ENCODE measurements at places on chromosomes 6 and 20. TPM values are rescaled to one million over a fixed set of nuclear protein-coding genes. Genes with fewer than 3 reads are reported as not detected.

DNA sequence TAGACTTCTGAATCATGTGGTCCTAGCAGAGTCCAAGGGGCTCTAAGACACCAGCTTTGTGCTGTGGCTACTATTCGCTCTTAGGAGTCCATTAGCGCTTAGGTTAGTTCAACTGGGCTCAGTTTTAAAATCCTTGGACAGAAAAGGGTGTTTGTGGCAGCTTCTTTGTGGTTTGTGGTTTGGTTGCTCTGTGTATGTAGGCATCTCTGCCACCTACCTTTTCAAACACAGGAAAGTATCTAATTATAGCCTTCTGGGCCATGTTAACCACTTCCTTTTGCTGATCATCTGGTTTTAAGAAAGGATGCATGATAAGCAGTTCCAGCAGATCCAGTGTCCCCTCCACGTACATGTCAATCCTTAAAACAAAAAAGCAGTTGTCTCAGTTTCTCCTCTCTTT, 10.8 kb downstream of the GSTA4 start:
- DNase-seq, result no peak

GRCh38 chr6:43771858-43772680, 2.1 kb downstream of the VEGFA start:
- peak; percentile 28 for DNase-seq

DNA sequence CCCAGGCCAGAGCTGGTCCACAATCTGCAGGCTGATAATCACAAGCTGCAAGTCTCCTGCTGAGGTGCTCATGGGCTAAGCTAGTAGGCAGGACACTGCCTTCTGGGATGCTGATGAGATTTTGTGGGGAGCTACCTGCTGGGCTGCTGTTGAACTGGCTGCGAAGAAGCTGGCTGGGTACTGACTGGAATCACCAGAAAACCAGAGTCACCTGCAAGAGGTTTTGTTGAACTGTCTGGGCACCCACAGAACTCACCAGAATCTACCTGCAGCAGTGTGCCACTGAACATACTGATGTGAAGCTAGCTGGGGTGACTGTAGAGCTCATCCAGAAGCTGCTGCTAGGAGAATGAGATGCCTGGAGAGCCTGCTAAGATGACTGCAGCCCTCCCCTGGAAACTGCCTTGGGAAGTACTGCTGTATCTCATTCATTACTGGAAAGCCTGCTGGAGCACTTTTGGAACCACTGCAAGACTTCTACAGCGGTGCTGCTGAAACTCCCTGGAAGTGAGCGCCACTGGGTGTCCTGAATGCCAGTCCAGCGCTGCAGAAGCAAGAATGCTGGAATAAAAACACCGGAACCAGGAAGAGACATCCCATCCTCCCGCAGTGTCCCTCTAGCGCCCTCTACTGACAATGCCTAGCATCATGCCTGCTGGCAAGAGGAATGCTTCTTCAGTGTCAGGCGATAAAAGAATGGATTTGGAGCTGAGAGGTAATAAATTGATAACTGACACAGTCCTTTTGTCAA, 64.9 kb upstream of the ARHGAP18 start:
- DNase-seq, result peak; percentile 75

- no peak for DNase-seq
Measured at GRCh38 chr6:134324766-134325165, 6.9 kb upstream of the SGK1 start.

DNA sequence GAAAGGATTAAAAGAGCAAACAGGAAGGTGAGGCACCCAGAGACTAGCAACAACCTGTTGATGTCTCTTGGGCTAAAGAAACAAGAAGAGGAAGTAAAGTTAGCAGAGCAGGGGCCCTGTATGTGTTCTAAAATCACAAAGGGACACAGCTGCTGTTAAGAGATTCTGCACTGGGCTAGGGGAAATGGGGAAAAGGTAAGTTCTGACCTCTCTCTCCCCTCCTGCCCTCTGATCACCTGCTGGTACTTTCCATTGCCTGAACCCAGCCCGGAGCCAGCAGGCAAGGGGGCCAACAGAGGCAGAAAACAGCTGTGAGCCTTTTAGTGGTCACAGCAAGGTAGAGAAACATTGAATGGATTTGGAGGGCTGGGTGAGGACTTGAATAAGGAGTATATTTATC, 13.5 kb upstream of the CNR1 start:
- DNase-seq, result no peak

GRCh38 chr6:4078691-4079471, at the start of gene FAM217A:
Gene FAM217A (minus strand): TSS chr6:4079137. CDS start chr6:4077414, 1,723 bp downstream.
- no peak for DNase-seq

DNA sequence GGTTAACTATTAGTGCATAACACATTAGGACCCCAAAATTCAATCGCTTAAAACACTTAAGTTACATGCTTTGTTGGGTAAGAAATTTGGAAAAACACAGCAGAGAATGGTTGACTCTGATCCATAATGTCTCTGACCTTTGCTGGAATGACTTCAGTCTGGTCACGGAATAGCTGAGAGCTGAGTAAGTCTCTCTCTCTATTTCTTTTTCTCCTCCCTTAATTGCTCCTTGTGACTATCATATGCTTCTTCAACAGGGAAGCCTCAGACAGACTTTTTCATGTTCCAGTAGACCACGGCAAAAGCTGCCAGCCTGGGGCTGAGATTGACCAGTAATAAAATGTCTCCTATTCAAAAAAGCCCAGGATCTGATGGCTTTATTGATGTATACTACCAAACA, 4.8 kb downstream of the OR12D1 start:
- no peak for DNase-seq

DNA sequence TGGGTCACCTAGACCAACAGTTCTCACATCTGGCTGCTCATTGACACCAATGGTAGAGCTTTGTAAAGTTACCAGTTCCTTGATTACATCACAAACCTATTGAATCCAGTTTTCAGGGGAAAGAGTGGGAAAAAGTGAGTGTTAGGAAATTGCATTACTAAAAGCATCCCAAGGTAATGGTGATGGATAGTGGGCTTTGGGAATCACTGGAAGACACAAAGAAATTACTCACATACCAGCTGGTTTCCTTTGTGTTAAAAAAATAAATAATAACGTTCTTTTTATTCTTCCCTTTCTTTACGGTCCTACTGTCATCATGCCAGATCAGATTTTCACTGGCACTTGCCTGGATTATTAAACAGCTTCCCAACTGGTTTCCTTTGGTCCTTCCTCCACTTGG, 370.7 kb downstream of the RFPL4B start:
- DNase-seq, result no peak

DNA sequence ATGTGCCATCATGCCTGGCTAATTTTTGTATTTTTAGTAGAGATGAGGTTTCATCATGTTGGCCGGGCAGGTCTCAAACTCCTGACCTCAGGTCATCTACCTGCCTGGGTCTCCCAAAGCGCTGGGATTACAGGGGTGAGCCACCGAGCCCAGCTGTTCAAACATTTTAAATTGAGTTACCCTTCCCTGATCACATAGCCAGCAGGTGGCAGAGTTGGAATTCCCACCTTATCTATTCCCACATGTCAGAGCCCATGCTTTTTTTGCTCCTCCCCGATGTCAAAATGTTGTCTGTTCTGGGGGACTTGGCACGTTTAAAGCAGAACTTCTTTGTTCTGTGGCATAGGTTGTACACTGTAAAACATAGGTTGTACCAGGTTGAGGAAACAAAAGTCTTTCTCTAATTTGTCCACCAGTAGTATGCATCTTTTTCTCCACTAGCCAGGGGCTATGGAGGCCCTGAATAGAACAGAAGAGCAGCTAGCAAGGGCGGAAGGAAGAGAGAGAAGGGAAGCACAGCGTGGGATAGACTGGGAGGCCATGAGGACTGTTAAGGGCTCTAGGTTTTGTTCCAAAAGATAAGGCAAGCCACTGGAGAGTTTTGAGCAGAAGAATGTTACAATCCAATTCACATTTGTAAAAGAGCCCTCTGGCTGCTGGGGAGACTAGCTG, 7.3 kb upstream of the LBP start:
- DNase-seq, result peak; percentile 17

- no peak for DNase-seq
Measured at GRCh38 chr20:35838205-35838604, 66.4 kb downstream of the PHF20 start.

DNA sequence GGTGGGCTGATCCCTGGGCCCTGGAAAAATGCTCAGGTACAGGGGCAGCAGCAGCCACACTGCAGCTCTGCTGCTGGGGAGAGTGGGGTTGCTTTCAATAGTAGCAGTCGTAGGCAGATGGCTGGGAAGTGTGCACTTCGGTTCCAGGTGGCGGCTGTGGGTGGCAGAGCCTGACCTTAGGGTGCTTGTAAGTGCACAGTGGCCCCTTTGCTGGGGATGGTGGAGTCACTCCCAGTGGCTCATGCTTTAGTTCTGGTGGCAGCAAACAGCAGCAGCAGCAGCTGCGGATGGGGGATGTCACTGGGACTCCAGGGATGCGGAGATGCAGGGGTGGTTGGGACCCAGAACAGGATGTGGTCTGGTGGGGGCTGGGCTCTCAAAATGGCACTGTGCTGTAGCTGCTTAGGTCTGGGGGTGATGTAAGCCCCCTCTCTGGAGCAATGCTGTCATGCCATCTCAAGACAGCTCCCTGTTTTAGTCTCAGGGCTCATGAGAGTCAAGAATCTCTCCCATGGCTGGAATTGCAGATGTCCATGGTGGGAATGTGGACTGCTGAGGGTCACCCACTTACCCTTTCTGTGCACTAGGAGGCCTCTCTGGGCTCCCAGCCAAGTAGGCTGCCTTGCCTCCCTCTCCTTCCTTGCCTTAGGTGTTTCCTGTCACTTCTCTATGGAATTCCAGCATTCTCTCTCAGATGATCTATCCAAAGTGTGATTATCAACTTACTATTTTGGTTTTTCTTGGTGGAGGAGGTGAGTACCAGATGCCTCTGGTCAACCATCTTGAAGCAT, 146.7 kb upstream of the SLC22A23 start:
- DNase-seq, result no peak

DNA sequence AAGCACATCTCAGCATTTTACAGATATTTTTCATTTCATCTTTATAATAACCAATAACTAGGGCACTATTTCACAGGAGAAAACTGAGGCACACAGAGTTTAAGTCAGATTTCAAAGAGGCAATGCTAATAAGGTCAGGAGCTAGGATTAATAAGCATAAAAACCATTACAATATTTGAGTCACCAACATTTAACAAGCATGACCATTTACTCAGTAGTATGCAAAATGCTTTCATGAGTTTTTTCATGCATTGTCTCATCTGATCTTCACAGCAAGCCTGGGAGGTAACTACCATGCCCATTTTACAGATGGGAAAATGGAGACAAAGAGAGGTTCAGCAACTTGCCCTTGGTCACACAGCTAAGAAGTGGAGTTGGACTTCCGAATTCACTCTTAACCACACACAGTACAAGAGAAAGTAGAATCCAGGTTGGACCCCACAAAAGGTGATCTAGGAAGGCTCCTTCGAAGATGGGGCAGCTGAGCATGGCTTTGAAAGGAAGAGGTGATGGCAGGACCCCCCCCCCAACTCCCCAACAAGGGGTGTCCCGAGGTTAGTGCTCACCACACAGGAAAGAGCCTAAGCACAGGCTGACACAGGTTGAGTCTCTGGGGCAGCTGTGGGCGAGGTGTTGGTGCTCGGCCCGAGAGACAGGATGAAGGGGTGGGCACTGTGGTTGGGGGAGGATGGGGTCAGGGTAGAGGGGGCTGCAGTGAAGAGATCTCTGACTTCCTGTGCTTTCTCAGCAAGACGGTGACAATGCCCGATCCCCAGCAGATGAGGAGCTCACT, 108.8 kb downstream of the PREX1 start:
- no peak for DNase-seq

DNA sequence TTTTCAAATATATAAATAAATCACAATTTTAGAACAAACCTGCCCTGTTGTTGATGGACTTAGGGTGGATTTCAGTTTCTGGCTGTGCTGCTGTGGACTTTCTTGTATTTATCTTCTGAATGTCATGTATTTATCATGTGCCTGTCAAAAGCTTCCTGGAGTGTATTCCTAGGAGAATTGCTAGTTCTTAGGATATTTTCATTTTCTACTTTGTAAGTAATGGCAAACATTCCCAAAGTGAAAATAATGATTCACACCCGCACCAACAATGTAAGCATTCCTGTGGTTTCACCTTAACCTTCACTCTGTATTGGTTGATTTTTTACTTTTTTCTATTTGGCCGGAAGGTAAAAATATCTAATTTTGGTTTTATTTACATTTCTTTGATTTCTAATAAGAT, 387.8 kb downstream of the SMOC2 start:
- no peak for DNase-seq

GRCh38 chr6:20112241-20112640, 100.0 kb downstream of the MBOAT1 start:
- DNase-seq, result no peak

- DNase-seq, result no peak
Measured at GRCh38 chr6:42742116-42742894, 3.6 kb downstream of the TBCC start.

GRCh38 chr6:22807818-22808217, 238.5 kb downstream of the HDGFL1 start:
- DNase-seq, result no peak

DNA sequence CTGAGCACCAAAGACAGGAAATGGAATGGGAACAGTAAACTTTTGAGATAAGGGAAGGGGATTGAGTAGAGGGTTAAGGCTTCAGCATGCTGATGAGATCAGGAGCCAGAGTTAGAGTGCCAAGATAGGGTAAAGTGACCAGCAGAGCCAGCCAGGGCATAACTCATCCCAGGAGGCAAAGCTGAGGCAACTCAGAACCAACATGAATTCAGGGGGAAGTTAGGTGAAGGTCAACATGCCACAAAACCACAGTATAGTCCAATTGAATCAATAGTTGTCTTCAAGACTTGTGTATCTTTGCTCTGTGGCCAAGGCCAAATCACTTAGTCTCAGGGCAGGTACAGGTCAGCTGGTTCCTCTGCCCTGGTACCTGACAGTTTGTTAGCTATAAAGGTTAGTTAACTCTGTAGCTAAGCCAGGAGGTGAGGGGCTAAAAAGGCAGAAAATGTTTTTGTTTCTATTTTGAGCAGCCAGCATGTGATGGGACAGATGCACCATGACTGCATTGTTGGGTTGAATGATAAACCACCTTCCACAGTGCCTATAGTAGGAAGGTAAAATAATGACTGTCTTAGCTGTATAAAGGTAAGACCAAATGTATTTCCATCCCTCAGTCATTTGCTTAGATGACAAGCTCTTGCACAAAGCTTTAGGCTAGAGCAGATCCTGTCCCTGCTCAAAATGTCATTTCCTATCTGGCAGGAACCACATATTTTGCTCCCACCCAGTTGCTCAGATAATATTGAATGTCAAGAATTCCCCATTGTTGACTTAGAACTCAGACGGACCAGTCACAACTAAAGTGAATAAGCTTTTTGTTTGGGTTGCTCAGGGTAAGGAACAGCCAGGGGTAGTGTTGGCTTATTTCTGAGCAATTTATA, 15.8 kb downstream of the RNF8 start:
- DNase-seq, result no peak

- DNase-seq, result no peak
Measured at GRCh38 chr6:4575714-4576113, 200.5 kb upstream of the CDYL start.

The TFAP2D gene
- total RNA-seq, result not detected

The SLC17A1 gene
- total RNA-seq, result not detected

The PCSK2 gene
- total RNA-seq, result not detected

The GNRH2 gene
- total RNA-seq, result not detected

The LY6G6F gene
- total RNA-seq, result not detected

The NHSL1 gene
- 4.9 TPM for total RNA-seq

All from HFFc6 (cell line).